Stimulated activated CD8-positive, alpha-beta memory T cell treated with anti-CD3 and anti-CD28 coated beads, Interleukin-15, amount 100 ng/mL, for 48 hours (primary cell): ENCODE measurements at places on chromosomes 1 and 21.

- DNase-seq = no peak
These were observed 3.1 kb downstream of the KRTAP10-8 start for GRCh38 chr21:44614961-44615391.

- DNase-seq = no peak
These were observed 128.8 kb upstream of the COA6 start for GRCh38 chr1:234244482-234244881.

DNA sequence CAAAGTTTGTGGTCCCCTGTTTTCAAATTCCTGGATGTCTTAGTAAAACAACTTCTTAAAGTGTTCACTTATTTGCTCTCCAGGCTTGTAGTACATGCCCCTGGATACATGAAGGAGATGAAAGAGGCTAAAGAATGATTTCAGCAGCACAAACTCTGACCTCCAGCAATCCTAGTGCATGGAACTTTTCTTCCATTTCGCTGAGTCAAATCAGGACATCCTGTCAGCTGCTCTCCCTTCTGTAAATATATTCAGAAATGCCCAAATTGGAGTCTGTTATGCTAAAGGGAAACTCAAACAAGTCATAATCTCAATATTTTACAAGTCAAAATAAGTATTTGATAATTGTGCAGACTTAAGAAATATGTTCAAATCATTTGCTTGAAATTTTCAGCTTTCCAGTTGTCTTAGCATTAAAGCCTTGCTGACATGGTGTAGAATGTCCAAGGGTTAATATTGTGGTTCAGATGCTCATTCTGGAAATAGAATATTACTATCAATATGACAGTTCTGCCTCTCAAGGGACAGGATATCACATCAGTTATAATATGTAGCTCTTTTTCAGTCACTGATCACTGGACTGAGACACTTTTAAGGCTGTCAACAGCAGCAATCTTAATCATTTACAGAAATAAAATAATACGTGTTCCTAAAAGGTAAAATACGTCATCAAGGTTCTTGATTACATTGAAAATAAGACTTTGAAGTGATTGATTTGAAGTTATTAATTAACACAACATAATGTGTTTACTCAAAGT lies 1157.3 kb downstream of the PLA2G4A start:
- no peak for DNase-seq

DNA sequence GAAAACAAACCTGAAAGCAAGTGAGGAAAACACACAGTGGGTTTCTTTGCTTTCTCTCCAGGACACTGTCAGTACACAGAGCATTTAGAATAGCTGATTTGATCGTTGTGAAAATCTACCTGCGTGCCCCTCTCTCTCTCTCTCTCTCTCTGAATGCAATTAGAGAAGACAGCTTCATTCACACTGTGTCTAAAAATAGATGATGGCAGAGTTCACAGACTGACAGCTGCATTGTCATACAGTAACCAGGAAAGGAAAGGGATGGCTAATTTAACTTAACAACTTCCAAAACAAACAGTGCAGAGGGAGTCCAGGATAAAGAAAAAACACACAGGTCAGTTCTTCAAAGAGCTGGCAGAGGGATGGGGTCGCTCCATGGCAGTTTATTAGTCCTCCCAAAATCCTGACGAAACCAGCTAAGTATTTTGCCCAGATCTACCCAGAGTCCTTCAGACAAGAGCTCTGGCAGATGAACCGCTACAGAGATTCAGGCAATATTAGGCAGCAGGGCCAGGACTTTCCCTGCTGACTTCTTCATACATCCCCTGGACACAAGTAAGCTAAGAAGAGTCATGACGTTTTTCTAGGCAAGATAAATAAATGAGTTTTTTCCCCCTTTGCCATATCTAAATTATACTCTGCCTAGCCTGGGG lies 58.9 kb downstream of the WLS start:
- no peak for DNase-seq

DNA sequence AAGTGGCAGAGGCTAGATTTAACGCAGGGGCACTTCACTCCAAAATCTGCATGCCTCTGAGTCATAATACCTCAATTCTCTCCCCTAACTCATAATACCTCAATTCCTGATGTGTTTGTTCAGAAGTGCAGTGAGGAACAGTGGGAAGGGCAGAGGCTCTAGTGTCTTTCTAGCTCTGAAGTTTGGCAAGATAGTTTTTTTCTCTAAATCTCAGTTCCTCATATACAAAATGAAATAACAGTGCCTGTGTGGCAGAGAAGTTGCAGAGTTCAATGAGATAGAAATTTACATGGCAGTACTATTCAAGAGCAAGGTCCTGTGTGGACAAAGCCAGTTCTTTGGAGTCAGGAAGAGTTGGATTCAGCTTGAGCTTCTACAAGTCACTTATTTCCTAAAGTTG lies 9.8 kb downstream of the JUN start:
- DNase-seq = no peak

- DNase-seq = no peak
These were observed at the start of gene ESRRG for GRCh38 chr1:216723274-216723780. Gene ESRRG (minus strand): TSS chr1:216723429. CDS start chr1:216723299, 130 bp downstream.

- DNase-seq = no peak
These were observed 62.9 kb downstream of the RIPK4 start for GRCh38 chr21:41703857-41704501.

DNA sequence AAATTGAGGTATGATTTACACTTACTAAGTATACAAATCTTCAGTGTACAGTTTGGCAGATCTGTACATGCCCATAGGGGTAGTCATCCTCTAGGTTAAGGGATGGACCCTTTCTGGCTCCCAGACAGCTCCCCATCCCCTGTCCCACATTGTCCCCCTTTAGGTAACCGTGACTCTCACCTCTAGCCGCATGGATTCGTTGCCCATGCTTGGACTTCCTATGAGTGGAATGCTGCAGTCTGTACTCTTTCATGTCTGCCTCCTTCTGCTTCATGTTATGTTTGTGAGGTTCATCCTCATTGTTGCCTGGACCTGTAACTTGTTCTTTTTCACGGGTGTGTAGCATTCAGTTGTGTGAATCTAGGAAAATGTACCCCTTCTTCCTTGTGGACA lies 20.3 kb downstream of the SLC37A1 start:
- DNase-seq = no peak

DNA sequence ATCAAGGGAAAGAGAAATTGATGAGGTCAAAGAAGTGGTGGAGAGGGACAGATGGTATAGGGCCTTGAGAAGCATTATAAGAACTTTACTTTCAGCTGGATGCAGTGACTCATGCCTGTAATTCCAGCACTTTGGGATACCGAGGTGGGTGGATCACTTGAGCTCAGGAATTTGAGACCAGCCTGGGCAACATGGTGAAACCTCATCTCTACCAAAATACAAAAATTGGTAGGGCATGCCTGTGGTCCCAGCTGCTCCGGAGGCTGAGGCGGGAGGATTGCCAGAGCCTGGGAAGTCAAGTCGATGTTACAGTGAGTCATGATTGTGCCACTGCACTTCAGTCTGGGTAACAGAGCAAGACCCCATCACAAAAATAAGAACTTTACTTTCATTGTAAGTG lies 5.7 kb downstream of the TMEM50A start:
- no peak for DNase-seq

- no peak for DNase-seq
These were observed 57.7 kb downstream of the UBE2T start for GRCh38 chr1:202283991-202284390.

- DNase-seq = no peak
These were observed 24.9 kb downstream of the SLC30A10 start for GRCh38 chr1:219903353-219903871.

- DNase-seq = no peak
These were observed 43.9 kb upstream of the TSPEAR start for GRCh38 chr21:44755227-44755626.

GRCh38 chr1:203547771-203548421 lies 53.9 kb downstream of the OPTC start:
- DNase-seq = no peak

GRCh38 chr1:113835686-113836290 lies 23.5 kb upstream of the RSBN1 start:
- no peak for DNase-seq

GRCh38 chr21:38741092-38741949 lies 64.4 kb upstream of the ETS2 start:
- no peak for DNase-seq

- no peak for DNase-seq
These were observed 112.9 kb upstream of the ZNF678 start for GRCh38 chr1:227450489-227450888.

GRCh38 chr1:111778541-111779051 lies 22.9 kb downstream of the DDX20 start:
- no peak for DNase-seq

DNA sequence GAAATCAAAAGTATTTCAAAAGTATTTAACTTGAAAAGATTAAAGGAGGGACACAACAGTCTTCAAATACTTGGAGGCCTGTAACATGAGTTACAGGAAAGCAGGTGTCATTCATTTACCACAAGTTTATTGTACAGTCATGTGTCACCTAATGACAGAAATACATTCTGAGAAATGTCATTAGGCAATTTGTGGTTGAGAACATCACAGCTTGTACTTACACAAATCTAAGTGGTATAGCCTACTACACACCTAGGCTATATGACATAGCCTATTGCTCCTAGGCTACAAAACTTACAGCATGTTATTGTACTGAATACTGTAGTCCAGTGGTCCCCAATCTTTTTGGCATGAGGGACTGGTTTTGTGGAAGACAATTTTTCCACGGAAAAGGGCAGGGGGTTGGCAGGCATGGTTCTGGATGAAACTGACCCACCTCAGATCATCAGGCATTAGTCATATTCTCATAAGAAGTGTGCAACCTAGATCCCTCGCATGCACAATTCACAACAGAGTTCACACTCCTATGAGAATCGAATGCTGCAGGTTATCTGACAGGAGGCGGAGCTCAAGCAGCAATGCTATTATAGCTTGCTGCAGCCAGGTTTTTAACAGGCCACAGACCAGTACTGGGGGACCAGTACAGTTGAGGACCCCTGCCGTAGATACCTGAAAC lies 25.0 kb upstream of the PHTF1 start:
- no peak for DNase-seq

GRCh38 chr1:230399321-230400006 lies 26.7 kb downstream of the PGBD5 start:
- DNase-seq = no peak

- no peak for DNase-seq
These were observed 13.1 kb downstream of the MAP1LC3C start for GRCh38 chr1:241985787-241986186.

DNA sequence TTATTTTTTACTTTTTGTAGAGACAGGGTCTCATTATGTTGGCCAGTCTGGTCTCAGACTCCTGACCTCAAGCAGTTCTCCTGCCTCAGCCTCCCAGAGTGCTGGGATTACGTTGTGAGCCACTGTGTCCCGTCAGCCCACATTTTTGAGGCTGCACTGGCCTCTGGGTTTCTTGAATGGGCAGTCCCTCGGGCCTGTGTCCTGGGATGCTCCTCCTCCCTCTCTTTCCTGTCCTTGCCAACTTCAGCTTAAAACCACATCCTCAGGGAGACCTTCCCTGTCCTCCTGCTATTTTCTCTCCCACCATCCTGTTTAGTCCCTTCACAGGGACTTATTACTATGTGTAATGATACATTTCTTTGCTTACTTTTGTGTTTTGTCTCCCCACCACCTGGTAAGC lies 31.4 kb upstream of the LYST start:
- no peak for DNase-seq

DNA sequence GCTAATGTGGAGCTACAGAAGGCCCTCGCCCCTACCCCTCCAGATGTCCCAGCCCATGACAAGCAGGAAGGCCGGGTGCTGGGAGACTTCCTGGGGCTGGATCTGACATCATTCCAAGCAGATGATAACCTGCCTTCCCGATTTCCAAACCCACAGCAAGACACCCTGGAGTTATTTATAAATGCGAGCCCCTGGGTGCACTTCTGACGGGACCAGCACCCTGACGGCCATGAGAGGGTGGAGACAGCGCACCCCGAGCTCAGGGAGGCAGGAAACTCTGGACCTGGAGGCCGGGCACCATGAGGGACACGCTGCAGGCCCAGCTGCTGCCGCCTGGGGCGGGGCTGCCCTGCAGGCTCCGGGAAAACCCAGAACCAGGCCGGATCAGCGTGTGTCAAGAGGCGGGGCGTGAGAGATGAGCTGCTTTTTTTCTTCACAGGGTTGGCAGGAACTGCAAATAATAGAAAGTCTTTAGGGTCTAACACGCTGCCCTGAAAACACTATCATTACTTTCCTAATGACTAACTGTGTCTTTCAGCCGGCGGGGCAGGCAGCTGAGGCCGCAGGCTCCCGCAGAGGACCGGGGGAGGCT lies 2.5 kb upstream of the PCBP3 start:
- no peak for DNase-seq

- no peak for DNase-seq
These were observed 110.1 kb upstream of the ZNHIT6 start for GRCh38 chr1:85818371-85818770.

GRCh38 chr1:93845538-93846205 lies 33.3 kb downstream of the DNTTIP2 start:
- no peak for DNase-seq

DNA sequence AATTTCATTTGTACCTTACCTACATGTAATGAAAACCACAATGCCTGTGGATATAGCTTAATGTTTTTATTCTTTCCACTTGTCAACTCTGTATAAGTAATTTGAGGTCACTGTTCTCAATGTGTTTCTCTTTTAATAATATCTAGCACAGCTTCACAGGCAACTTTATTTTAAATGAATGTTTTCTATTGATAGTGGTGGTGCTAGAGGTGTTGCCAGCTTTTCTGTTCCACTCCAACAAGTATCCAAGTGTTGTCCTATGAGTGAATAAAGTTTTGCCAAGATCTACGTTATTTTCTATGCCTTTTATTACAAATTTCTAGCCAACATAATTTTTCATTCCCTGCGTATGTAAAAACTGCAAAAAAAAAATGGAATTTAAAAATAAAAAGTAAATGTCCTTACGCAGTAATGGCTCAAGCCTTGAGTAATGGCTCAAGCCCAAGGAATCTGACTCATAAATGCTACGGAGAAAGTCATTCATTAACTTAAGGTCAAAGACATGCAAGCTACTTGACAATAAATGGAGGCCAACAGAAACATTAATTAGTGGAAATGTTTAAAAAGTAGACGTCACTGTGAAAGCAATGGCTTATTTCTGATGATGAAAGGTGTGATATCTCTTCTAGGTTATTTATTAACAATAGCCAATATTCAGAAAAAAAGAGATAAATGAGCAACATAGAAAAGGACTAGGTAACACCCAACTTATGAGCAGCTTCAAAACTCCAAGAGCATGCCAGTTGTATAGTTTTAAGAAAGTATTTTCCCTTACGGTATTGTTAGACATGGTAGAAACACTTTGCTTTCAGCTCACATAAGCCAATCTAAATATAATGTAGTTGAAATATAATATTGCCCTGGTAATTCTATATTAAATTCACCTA lies 71.4 kb downstream of the SLC44A5 start:
- DNase-seq = no peak

DNA sequence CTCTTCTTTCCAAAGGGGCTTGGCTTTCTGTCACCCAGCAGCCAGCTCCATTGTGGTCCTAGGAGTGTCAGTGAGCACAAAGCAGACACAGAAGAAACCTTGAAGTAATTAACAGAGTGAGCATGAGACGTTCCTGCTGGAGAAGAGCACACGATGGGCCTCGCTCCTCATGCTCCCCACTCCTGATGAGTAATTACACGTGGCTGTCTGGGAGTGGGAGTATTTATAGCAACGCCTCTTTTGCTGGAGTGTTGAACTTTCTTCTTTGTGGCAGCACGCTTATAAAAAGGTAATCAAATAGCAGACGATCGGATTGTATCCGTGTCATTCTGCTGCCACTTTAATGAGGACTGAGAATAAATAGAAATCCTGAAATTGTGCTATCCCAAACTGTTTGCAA lies 185.8 kb downstream of the CAMTA1 start:
- DNase-seq = no peak
